ENCODE measurements at places on chromosomes 4 and X.
A peak's percentile ranks its signal among the peaks of the same experiment; 100 is the strongest.

GRCh38 chr4:38002451-38003071 is 42.4 kb downstream of the PTTG2 start:
- DNase-seq: no peak

DNA sequence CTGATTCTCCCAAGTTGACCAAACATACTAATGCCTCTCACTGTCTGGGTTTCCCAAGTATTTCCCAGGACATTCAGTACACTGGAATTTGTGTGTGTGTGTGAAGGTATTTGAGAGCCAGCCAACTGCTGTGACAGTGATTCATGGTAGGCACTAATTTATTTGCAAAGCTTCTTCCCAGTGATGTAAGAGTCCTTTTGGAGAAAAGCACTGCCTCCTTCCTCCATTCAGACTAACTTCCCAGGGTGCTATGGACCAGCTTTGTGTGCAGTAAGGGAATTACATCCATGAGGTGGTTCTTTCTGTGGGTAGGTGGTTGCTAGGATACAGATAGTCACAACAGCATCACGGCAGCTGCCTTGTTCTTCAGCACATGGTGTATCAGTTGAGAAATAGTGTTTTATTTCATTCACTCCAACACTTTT is 8.7 kb downstream of the EGF start:
- no peak for DNase-seq

GRCh38 chr4:89312066-89312465 is 4.5 kb upstream of the GPRIN3 start:
- DNase-seq: no peak

- DNase-seq: no peak
These were observed 22.2 kb upstream of the TLR2 start for GRCh38 chr4:153661908-153662307.

DNA sequence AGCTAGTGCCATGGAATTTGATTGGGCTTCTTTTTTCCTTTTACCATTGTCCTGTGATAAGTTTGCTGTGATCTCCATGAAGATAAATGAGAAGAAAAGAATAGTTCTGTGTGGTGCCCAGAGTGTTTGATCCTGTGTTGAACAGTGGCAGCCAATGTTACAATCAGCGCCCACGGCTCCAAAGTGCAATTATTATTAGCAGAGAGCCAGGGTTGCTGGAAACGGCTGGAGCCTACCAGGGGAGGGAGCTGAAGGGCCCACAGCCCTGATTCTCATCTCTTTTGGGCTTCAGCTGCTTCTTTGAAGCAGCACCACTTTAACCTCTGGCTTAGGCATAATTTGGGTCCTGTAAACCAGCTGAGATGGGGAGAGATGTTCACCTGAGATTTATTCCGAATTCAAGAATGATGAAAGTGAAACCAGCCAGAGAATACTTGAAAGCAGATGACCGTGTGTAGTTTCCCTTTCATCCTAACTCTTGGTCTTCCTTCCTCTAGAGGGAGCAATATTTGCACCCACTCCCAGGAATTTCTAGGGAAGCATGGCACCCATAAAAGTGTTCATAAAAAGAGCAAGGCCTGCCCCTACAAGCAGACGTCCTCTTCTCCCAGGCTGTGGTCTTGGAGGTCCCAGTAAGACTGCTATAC is 298.3 kb downstream of the EVC2 start:
- DNase-seq: no peak

- DNase-seq: no peak
These were observed 53.7 kb upstream of the IRF2 start for GRCh38 chr4:184528051-184528450.

- no peak for DNase-seq
These were observed 141.6 kb downstream of the IL1RAPL2 start for GRCh38 chrX:104707572-104707971.

DNA sequence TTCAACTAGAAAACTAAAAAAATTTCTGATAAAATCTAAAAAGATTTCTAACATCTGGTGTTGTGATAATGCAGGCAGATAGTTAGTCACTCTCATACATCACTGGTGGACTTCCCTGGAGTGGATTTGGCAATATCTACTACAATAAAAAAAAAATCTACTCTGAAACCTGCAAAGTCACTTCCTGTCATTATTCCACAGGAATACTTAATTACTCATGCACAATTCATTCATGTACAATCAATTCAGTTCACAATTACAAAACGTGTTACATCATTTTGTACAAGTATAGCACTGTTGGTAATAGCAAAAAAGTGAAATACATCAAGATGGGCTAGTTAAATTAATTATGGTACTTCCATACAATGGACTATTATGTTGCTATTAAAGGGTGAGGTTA is 16.5 kb upstream of the RHOH start:
- DNase-seq: no peak

GRCh38 chr4:153191795-153192363 is 12.4 kb upstream of the TRIM2 start:
- no peak for DNase-seq

GRCh38 chr4:5110901-5111300 is 59.6 kb downstream of the STK32B start:
- DNase-seq: no peak

- no peak for DNase-seq
These were observed 81.9 kb downstream of the HPRT1 start for GRCh38 chrX:134541906-134542305.

DNA sequence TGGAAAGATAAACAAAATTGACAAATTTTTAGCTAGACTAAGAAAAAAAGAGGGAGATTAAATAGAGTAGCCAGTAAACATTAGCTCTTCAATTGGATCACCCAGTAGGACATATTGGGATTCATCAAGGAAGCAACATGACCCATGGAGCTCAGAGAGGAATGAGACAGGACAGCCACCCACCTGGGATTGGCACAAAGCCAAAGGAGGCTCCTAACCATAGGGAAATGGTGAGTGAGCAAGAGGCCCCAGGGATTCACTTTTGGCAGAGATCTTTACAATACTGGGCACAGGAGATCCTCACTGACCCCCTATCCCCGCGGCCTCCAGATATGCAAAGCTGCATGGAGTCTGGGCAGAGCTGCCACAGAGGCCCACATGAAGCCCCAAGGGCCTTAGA is 34.8 kb upstream of the CXCL6 start:
- no peak for DNase-seq

DNA sequence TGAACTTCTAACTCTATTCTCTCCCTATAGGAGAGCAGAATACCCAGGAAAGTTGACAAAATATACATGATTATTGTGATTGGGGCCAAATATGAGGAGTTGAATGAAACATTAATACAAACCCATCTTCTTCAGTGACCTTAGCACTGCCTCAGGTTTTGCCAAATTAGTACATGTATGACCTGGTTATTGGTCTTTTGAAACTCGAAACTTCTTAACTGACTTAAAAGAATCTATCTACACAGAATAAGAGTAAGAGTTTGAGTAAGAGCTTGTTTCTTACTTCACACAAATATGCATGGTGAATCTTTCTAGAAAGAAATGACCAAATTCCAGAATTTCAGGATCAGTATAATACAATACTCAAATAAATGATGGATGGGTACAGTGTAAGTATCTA is 213.0 kb upstream of the GK2 start:
- DNase-seq: no peak

DNA sequence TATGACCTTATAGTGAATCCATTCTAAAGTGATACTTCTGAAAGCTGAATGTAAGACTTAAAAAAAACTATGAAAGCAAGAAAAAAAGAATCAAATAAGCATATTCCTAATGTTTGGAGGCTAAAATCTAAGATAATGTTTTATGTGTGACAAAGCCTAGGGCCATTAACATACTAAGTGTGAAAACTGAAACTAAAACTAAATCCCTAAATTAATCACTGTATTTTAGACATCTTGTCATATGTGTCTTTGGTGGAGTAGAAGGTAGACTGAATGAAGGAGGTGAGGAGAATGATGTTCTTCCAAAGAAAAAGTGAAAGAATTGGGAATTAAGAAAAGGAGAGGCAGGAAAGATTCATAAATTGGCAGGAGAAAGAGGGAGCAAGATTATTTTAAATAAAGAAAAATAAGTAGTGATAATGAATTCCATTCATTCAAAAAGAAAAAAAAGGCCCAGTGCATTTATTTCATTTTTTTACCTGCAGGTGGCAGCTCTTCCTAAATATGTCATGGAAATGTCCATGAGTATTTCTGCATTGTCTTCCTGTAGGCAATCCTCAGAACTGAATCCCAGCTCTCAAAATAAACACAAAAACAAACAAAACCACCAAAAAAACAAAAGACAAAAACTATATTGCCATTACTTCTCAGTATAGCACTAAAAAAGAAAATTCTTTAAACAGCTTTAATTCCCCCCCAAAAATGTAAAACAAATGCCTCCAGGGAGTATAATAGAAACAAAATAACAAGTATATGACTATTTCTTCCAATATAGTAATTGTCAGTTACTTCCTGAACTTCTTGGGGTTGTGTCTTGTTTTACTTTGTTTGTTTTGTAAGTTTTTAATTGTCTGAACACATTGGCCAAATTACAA is 17.0 kb upstream of the AP1AR start:
- no peak for DNase-seq

- no peak for DNase-seq
These were observed 131.0 kb downstream of the PDGFRA start for GRCh38 chr4:54359919-54360650.

- DNase-seq: no peak
These were observed 359.6 kb downstream of the IL1RAPL1 start for GRCh38 chrX:28946846-28947245.

DNA sequence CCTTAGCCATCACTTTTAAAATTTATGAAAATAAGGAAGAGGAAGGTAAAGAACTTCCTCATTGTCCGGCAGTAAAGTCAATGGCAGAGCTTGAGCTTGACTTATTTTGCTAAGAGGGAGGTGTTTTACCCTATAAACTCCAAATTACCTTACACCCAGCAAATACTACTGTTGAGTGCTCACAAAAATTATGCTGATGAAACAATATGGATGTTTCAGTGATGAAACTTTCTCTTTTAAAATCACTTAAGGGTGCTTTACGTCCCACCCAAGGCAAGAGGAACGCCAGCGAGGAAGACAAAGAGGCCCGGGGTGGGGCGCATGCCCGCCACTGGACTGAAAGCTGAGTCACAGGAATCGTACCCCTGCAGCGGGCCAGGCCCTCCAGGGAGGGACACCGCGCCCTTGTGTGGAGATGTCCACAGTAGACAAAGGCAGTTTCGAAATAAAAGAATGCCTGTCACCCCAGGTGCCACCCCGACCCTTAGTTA is 560 bp upstream of the TMSB4X start:
- DNase-seq: peak; percentile 89

DNA sequence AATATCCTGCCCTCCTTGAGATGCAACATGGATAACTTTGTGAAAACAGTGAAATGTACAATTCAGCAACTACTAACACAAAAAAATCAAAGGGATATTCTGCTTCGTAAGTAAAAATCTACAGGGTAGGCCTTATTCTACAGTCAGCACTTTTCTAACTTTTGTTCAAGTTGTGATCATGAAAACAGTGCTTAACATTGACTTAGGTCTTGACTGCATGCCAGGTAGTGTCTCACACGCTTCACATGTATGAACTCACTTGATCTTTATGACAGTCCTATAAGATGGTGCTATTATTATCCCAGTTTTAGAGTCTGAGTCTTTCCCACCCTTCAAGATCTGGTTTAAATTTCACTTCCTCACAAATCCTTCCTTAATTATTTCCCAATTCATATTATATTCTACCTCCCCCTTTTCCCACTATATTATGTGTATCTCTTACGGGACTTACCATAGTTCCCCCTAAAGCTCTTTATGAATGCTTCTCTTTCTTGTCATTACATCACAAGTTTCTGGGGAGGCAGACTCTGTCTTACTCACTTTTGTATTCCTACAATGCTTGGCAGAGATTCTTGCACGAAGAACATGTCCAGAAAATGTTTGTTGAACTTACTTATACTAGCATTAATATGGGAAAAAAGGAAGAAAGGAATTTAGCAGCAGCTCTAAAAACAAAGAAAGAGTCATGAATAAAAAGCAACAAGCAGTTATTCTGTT is 179.8 kb downstream of the SCFD2 start:
- DNase-seq: no peak

DNA sequence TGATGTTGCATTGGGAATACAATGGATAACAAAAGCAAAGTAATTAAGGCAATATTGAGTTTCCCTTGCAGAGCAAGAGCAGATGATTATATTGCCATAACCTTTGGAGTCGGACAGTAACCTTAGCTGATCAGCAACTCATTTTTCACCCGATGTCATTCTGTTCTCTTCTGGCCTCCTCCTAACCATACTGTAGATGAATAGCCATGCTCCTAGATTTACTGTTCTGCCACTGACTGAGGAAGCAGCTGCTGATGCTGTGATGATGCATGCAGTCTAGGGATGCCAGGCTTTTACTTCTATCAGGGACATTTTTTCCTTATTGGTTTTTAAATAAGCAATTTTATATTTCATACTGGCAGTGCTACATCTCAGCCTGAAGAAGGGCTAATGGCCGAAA is 443.9 kb downstream of the GPAT3 start:
- no peak for DNase-seq

DNA sequence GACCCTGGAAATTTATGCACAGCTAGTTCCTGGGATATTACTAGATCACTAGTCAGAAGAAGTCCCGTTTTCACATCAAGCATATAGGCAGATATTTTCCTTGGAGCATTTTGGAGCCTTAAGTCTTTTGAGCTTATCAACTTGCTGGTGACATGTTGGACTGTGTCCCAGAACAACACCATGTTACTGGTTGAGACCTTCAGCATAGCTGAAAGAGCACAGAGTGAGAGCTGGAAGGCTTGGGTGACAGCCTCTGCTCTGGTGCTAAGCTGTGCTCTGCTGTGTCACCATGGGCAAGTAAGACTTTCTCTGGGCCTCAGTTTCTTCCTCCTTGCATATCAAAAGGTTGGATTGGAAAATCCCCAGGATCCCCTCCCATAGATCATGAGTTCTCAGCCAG is 116.6 kb upstream of the FRMPD4 start:
- DNase-seq: no peak

- DNase-seq: no peak
These were observed 196.5 kb downstream of the ARHGAP10 start for GRCh38 chr4:147928400-147928799.

- no peak for DNase-seq
These were observed 25.0 kb downstream of the MEPE start for GRCh38 chr4:87857789-87858188.

DNA sequence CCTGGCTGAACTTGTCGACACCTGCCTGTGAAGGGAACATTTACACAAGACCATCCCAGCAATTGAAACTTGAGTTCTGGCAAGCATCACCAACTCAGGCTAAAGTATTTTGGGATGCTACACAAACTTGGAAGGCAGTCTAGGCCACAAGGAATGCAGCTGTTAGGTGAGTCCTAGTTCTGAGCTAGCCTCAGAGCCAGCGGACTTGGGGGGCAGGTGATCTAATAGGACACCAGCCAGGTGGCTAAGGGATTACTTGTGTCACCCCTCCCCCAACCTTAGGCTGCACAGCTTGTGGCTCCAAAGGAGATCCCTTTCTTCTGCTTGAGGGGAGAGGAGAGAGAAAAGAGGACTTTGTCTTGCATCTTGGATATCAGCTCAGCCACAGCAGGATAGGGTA is 62.3 kb upstream of the DKK2 start:
- no peak for DNase-seq

- DNase-seq: peak; percentile 92
These were observed 27.2 kb downstream of the TACC3 start for GRCh38 chr4:1748465-1748995.

GRCh38 chr4:64158648-64159326 is 250.5 kb downstream of the TECRL start:
- DNase-seq: no peak
